NCI-H2081 treated with DMSO at 0.1 percent for 48 hours (cell line): ENCODE measurements at places on chromosomes 4 and X.

GRCh38 chrX:143571521-143571920, 54.2 kb upstream of the SPANXN3 start:
- DNase-seq = no peak

DNA sequence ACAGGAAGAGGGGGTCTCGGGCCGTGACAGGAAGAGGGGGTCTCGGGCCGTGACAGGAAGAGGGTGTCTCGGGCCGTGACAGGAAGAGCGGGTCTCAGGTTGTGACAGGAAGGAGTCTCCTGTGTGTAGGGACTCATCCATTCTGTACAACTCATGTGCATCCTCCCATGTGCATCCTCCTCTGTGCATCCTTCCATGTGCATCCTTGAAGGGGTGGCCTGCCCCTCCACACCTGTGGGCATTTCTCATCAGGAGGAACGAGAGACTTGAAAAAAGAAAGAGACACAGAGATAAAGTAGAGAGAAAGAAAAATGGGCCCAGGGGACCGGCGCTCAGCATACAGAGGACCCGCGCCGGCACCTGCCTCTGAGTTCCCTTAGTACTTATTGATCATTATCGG, 30.2 kb upstream of the PLCXD1 start:
- no peak for DNase-seq

DNA sequence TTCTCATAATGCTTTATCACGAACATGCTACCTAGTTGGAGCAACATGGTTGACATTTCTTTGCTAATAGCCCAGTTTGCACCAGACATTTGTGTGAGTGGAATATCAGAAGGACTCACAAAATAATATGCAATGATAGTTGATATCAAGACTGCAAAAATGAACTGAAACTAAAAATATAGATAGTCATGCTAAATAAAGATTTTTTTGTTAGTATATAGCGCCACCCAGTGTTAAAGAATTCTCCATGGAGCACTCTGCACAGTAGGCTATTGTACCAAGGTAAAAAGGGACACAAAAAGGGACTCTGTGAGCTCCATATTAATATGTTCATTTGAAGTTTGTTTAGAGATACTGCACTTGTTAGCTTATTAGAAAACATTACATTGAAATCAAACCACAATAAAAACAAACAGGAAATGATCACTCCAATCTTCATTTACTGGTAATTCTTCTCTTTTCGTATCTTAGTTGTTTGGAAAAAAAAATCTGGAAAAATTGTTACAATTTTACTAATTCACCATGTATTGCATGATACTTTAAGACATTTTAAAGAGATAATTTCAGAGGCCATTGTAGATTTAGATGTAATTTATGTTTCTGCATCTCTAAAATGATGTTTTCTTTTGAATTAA, 1509.6 kb downstream of the ADGRL3 start:
- peak; percentile 19 for DNase-seq

DNA sequence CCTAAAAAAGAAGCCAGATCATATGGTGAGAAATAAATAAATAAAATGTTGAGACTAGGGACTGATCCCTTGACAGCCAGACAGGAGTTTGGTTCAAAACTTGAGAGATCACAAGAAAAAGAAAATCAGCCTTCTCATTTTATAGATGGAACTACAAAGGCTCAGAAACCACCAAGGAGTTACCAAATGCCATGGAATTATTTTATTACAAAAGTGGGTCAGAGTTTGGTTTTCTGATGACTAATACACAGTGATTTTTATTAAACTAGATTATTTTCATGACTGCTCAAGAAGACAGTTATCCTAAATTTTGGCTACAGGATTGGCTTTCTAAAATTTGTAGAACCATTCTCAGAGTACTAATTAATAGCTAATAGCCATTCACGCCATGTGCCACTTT, 6.2 kb downstream of the CXCL1 start:
- no peak for DNase-seq

GRCh38 chr4:72432282-72432681, 136.7 kb downstream of the ADAMTS3 start:
- DNase-seq = no peak
